ENCODE measurements at places on chromosomes 12 and 14. TPM values are rescaled to one million over a fixed set of nuclear protein-coding genes. Genes with fewer than 3 reads are reported as not detected.

DNA sequence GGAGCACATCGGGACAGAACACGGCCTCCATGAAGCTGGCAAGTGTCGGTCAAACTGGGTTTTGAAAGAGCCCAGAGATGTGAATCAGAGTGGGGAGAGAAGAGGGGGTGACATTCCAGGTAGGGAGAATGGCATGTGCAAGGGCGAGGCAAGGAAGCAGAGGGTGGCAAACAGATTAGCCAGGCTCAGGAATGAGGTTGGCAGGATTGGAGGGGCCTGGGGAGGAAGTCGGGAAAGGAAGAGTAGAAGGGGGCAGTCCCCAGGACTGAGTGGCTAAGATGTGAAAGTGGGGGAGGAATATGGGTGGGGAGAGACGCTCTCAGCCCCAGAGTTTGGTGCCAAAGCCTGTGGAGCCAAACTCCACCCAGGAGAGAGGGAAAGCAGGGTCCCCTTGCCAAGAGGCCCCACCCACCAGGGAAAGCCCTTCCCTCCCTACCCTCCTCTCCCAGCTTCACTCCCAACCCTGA is 5.5 kb upstream of the HDAC7 start:
- no peak for DNase-seq

DNA sequence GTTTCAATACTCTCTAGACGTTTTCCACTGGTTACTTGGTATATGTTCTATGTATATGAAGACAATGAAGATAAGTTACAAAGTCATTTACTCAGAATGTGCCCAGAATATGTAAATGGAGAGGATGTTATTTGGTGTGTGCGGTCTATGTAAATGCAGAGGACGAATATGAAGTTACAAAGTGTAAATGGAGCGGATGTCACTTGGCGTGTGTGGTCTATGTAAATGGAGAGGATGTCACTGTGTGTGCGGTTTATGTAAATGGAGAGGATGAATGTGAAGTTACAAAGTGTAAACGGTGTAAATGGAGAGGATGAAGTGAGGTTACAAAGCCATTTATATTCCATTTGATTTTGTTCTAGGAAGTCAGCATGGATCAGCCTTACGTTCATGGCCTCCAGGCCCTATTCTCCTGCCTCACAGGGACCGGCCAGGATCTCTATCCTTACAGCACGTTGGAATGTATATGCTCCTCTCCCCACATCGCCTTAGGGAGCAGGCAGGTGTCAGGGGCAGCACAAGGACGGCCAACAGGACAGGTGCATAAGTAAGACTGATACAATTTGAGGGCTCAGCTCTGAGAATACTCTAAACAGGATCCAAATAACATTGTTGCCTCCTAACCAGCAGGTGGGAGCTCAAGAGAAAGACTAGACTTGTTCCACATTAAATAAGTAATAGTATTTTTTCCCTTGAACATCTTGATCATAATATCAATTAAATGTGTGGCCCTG is 42.4 kb downstream of the GLRX5 start:
- DNase-seq: no peak

- DNase-seq: no peak
Measured at GRCh38 chr12:79887890-79888289, 47.0 kb downstream of the PPP1R12A start.

TTC6 gene
- total RNA-seq: not detected

All from naive thymus-derived CD8-positive, alpha-beta T cell (primary cell).